ENCODE measurements at places on chromosomes 7 and 10.
A peak's percentile ranks its signal among the peaks of the same experiment; 100 is the strongest.

DNA sequence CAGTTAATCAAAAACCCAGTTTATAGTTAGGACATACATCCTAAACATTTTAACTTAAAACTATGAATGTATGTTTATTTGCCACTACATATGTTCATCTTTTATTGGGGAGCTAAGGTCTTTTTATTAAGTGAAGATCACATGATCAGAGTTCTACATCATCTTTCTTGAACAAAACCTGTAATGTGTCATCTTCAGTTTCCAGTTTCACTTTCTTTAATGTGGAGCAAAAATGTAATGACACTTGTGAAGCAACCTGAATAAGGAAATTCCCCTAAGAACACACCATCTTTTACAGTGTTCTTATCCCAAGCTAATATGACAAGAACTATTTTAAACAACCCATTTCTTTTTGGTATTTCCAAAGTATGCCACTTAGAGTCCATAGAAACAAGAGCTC is 166.7 kb upstream of the BET1 start:
- no peak for DNase-seq

DNA sequence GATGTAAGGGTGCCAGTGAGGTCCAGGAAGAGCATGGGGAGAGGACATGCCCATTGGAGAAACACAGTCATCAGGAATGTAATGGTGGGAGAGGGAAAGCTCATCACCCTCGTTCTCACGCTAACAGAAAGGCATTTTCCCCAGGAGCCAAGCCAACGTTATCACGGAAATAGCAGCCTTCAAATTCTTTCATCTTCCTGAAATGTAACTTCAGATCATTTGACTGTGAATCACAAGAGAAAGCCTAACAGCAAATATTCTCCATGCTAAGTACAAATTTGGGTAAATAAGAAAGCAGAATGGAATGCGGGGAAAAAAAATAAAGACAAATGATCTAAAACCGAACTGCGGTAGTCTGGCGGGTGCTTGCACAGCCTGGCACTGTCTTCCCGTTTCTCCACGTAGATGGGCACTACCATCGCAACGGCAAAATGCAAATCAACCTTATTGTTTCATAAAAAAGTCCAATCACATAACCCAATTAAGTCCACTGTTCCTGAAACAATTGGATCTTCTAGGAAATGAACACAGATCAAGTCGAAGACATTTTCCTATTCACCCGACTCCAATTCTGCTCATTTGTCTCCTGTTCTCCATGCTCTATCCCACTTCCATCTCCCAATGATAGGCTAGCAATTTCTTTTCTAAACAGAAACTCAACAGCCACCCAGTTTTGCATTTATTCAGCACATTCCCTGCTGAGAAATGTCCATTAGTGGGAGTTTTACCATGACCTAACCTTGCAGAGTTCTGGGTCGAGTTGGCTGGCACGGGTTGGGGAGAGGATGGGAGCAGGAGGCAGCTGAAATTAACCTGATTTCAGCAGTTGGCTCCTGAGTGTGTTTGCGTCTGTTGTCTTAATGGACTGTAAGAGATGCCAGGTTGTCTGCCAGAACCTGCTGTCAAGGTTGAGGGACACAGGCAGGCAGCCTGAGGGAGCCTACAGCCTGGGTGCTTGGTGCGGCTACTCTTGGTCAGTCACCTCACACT is 74.6 kb upstream of the FRMD4A start:
- DNase-seq: peak; percentile 96

- no peak for DNase-seq
Observed at GRCh38 chr10:93236393-93237040, 162.8 kb downstream of the CYP26A1 start.

DNA sequence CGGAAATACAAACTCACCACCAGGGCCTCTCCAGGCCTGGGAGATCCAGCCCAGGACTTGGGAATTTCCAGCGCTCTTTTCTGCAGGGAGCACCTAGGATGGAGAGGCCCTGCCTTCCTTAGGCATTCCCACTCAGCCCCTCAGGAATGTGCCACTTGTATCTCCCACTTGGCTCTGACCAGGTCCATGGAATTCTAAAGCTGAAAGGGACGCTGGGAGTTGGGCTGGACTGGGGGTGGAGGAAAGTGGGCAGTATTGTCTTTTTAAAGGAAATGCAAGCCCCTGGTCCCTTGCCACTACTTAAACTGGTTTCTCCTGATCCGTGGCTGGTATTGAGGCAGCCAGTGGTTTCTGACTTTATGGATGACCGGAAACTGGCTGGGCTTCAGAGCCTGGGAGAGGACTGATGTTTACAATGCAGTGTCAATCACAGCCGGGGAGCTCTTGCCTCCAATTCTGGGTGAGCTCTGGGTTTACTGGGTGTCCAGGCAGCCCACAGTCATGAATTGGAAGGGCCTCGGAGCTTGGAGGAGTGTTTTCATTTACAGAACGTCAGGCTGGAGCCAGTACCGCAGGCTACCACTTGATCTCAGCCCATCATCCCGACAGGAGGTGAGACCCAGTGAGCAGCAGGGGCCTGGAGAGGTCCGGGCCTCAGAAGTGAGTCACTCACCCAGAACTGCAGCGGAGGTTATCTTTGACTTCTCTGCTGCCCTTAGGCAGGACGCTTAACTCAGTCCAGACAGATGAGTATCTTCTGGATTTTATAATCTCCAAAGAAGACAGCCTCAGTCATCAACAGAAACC is 27.3 kb downstream of the AGAP3 start:
- DNase-seq: peak; percentile 95

GRCh38 chr7:104773796-104774195 is 240.2 kb upstream of the KMT2E start:
- DNase-seq: no peak

DNA sequence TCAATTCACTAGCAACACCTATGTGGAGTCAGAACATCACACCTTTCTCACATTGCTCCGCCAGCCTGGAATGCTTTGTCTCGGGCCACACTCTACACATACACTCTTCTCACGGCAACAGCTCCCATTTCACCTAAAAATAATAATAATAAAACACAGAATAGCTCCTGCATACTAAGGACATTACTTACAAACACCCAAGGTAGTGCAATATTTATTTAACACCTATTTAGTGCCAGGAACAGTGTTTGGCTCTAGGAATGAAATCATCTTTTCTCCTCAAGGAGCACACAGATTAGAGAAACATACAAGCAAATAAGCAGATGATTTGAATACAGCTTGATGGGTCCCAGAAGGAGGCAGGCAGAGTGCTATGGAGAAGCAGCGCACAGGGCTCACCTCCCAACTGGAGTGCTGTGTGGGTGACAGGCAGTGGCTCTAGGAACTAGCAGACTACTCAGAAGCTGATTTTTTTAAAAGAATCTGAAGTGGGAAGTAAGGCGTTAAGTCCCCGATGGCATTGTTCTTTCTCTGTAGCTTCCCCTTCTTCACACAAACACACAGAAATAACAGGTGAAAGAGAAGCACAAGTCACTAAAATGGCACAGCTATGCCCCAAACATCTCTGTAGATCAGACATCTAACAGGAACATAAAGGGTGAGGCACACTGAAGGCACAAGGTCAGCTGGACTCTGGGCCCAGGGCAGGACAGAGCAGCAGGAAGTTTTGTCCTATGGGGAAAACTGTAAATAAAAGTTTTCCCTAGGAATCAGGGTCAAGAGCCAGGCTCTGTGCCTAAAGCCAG is 16.7 kb downstream of the USP6NL start:
- no peak for DNase-seq

- no peak for DNase-seq
Observed at GRCh38 chr10:44069573-44069972, 315.3 kb downstream of the CXCL12 start.

DNA sequence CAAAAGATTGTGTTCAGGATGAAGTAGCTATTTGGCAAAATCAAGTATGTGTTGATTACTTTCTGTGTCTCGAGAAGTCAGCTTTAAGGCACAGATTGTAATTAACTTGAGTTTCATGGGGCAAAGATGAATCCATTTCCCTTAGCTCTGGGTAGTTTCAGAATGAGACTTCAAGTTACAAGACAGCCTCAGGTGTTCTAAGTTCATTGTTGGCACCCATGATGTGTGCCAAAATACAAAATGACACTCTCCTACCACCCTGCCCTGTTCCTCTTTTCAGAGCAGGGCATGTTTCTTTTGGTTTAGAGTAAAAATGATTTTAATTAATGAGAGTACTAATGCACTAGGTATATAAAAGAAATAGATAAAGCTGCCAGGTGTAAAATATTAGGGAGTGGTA is 797.6 kb upstream of the POT1 start:
- no peak for DNase-seq

GRCh38 chr10:69635428-69636272 is 5.6 kb downstream of the FAM241B start:
- no peak for DNase-seq

DNA sequence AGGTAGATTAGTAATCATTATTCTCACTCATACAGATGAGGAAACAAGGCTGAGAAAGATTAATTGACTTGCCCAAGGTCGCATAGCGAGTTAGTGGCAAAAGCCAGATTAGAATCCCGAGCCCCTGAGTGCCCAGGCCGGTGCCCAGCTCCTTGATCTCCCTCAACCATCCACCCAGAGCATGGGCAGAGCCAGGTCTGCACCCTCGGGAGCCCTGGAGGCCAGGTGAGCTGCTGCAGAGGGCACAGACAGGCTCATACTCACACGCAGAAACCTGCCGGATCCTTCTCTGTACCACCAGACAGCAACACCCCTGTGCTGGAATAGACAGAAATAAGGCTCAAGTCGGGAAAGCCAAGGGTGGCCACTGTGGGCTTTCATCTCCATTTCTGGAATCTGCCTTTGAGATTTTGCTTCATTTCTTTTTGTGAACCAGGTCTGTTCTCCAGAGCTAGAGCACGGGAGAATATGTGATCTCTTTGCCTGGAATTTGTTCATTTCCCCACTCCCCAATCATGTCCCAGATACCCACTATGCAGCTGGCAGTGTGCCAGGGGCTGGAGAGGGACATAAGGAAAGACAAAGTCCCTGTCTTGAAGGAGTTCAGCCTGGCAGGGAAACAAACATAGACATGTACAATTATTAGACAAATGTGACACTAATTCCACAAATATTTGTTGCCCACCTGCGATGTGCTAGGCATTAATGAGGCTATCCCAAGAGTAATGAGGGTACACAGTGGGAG is 5.5 kb downstream of the AFAP1L2 start:
- DNase-seq: no peak

DNA sequence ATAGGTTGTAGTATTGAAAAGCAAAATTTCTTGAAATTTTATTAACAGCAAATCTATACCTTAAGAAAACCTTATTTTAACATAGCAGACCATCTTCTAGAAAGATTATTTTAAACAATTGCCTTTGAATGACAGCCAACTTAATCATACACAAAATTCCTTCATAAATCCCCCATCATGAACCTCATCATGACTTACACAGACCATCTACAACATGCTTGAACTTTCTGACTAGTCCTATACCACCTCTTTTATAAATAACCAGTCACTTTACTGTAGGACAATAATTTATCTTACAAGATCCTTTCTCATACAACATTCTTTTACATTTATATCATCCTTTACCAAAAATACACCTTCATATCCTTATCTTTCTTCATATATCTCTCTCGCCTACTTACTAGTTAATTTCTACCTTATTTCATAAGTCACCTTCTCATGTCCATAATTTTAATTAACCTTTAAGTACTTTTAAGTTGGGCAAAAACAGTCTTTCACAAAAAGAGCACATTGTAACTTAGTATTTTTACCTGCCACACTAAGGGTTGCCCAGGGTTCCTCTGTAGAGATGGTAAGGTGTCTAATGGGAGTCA is 16.6 kb upstream of the PTN start:
- peak; percentile 2 for DNase-seq

- DNase-seq: peak; percentile 70
Observed at GRCh38 chr7:74453322-74454011, at the start of gene GTF2IRD1. TSS of gene GTF2IRD1 (plus strand) at chr7:74453906. CDS start at chr7:74508081, 54,175 bp downstream.

DNA sequence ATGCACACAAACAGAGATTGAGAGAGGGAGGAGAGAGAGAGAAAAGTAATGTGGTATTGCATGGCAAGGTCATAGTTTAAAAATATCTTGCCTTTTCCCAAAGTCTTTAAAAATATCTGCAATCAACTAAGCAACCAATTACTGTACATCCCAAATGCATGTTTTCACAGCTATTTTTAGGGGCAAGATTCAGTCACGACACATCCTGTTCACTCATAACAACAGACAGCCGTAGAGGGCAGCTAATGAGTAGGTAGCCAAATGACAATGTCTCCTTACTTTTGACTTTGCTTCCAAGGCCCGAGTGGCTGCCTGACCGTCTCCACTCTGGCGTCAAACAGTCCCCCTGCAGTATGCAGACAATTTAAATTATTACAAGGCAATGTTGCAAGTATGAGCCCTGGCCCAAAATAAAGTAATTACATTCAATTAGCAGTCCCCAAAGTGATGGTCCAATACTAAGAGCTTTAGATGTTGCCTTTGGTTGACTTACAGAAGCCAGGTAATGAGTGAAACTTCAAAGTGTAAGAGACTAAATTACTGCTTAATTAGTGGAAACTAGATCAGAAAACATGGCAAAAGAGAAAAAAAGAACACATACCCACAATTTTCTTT is 162.9 kb downstream of the MBL2 start:
- no peak for DNase-seq

DNA sequence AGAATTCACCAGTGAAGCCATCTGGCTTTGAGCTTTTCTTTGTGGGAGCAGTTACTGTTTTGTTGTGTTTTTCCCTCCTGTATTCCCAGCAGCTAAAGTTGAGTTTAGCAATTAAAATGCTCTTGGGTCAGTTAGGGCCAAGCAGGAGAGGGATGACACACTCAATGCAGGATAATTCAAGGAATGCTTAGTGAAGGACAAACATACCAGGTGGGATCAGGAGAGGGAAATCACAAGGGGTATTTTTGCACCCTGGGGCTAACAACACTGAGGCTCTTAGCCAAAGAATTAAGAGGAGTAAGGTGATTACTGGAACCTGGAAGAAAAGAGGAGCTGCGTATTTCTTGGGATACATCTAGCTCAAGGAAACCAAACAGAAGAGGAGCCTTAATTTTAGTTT is 82.4 kb upstream of the KCND2 start:
- no peak for DNase-seq

- no peak for DNase-seq
Observed at GRCh38 chr10:93871671-93872204, 22.0 kb upstream of the SLC35G1 start.

- DNase-seq: no peak
Observed at GRCh38 chr10:122588381-122588780, 27.8 kb downstream of the DMBT1 start.

- DNase-seq: no peak
Observed at GRCh38 chr10:102327002-102327401, 68.5 kb upstream of the NFKB2 start.

- no peak for DNase-seq
Observed at GRCh38 chr7:149783386-149784250, 10.2 kb upstream of the ZNF467 start.

All from EL (cell line).